Pulmonary artery endothelial cell (primary cell): ENCODE measurements at places on chromosomes 2 and 18.

DNA sequence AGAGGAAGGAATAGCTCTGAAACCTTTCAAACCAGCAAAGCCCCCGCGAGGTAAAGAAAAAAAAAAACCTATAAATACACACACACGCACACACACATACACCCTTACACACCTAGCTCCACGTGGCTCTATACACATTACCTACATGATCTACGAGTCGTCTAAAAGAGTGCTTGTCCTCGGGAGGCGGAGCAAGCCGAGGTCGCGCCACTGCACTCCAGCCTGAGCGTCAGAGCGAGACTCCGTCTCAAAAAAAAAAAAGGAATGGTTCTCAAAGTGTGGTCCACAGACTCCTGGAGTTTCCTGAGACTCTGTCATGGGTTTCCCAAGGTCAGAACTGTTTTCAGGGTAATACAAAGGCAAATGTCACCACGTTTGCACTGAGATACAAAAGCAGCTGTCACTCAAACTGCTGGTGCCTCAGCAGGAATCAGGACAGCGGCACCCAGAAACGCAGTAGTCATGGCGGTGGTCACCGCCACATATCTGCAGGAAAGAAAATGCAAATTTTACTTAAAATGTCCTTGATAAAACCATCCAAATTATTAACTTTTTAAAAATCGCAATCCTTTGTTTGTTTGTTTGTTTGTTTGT, 130.0 kb upstream of the GPC1 start:
- no peak for DNase-seq

- no peak for DNase-seq
Measured at GRCh38 chr2:19664646-19665045, 237.1 kb downstream of the TTC32 start.

DNA sequence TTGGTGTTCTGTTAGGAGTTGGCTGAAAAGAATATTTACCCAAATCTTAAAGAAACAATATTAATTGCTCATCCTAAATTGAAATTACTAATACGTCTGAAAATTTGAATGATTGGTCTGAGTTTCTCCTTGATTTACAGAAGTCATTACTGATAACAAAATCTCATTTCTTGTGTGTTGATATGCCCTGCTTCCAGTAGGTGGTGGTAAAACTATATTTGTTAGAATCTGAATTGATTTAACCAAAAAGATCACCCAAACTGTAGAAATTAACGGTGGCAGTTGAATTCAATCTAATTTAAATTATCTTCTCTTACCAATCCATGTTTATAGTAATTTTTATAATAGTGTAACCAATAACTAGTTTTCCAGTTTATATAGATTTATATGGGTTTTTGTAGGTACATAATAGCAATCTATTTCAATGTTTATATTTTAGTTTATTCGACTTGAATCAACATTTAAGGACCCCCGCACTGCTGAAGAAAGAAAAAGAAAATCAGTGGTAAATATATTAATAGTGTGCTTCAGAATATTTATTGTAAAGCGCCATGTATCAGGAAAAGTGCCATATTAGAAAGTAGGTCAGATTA, 38.3 kb downstream of the PAPOLG start:
- DNase-seq, result no peak

DNA sequence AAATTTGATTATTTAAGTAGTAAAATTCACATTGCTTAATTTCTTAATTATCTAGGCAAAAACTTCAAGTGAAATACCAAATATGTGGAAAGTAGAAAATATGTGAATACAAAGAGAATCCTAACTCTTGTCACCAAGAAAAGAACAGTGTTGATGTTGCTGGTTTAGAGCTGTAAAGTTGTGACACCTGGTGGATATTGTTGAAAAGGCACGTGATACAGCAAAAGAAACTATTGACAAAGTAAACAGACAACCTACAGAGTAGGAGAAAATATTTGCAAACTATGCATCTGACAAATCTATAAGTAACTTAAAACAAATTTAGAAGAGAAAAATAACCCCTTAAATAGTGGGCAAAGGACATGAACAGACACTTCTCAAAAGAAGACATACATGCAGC, 25.6 kb upstream of the ZC3H15 start:
- DNase-seq, result no peak
